ENCODE measurements at places on chromosomes 16 and 17.
A peak's percentile ranks its signal among the peaks of the same experiment; 100 is the strongest.

- DNase-seq: no peak
Observed at GRCh38 chr16:10114409-10114808, 67.8 kb downstream of the GRIN2A start.

DNA sequence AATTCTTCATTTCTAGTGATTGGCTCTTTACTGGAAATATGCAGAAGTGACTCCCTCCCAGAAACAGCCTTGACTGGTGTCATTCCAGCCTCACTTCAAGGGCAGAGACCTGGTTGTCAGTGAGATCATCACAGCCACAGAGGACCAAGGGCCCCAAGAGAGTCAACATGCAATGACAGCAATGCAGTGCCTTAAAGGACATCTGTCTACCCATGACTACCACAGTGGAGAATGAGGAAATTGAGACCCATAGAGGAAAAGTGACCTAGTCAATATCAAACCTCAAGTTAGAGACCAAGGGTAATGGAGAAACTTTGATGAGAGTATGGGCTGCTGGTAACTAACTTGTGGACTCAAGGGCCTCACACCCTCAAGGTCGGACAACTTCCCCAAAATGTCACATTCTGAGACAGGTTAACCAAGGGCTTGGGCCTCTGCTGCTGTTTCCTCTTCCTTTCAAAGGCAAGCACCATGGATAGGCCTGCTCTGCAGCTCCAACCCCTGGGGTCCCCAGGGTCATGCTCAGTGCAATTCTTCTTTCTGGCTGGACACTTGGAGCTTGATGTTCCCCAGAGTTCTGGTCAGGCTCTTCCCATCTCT lies 11.3 kb downstream of the NOG start:
- no peak for DNase-seq

DNA sequence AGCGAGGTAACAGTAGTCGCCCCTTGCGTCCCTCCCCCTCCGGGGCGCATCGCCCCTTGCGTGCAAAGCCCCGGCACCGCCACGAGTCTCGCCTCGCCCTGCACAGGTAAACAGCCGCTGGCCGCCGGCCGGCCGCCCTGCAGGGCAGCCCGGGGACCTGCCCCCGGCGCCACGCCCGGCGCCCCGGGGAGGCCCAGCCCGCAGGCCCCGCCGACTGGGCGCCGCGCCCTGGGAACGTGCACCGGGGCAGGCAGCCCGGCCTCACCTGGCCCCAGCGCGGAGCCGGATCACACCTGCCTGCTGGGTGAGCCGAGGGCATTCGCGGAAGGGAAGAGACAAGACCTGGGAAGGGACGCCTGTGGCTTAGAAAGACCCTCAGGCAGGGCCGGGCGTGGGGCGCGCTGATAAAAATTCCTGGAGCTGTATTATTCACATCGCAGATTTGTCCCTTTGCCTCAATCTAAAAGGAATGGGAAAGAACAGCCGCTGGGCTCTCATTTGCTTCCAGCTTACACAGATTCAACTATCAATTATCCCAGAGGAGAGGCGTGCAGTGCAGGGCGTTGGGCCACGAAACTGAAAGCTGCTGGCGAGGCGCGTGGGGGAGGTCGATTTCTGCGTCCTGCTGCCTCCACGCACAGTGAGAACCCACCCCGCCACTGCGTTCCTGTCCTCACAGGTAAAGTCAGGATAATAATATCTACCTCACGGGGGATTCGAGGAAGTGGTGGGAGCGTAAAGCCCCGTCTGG lies 451.9 kb downstream of the SLC39A11 start:
- DNase-seq: no peak

GRCh38 chr16:48318630-48319029 lies 66.6 kb downstream of the SIAH1 start:
- DNase-seq: no peak

DNA sequence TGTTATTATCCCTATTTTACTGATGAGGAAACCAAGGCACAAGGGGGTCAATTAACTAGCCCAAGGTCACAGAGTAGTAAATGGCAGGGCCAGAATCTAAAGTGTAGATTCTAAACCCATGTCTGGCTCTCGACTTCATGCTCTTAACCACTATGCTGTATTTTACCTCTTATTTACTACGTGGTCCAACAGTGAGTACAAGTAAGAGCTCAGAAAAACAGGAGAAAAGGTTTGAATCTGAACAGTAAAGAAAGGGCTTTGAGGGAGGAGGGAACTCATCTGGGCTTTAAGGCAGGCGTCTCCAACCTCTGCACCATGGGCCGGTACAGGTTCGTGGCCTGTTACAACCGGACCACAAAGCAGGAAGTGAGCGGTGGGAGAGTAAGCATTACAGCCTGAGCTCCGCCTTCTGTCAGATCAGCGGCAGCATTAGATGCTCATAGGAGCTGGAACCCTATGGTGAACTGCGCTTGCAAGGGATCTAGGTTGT lies 62.9 kb downstream of the SMURF2 start:
- peak; percentile 73 for DNase-seq

- no peak for DNase-seq
Observed at GRCh38 chr17:44757045-44757917, 1.5 kb upstream of the ADAM11 start.

- DNase-seq: no peak
Observed at GRCh38 chr16:79902351-79902750, 301.8 kb upstream of the MAF start.

- DNase-seq: no peak
Observed at GRCh38 chr16:86884390-86884650, 306.0 kb downstream of the FOXL1 start.

DNA sequence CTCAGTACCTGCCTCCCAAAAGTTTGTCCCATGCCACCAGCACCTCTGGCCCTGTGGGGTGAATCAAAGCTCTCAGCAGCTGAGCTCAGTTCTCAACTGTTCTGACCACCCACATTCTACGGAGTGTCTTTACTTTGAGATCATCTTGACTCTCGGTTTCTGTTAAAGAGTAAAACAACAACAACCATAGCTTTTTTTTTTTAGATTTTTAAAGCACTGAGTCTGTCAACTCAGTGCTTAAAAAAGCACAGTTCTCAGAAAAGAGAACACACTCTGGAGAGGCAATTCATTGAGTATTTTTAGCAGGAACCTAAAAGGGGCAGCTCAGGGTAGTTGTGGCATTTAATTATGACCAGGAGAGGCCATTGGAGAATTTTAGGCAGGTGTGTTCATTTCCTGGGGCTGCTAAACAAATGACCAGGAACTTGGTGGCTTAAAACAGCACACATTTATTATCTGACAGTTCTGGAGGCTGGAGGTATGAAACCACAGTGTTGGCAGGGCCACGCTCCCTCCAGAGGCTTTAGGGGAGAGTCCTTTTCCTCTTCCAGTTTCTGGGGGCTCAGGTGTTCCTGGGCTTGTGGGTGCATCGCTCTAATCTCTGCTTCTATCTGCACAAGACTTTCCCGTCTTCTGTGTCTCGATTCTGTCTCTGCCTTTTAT lies 6.7 kb upstream of the WFIKKN2 start:
- no peak for DNase-seq

DNA sequence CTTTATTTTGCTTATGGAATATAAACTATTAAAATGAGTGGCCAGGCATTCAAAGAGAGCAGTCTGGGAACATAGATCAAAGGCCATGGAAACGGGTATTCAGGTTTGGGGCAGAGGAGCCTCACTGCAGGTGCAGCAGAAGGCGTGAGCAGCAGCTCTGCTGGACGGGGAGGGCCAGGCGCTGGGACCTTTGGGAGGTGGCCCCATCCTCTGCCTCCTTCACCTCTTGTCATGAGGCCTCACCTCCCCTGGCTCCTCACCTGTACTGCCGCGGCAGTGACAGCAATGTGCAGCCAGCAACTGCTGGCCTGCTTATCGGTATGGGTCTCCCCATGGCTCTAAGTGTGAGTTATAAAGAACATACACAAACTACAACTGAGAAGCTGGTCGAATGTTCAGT lies 109.4 kb downstream of the CDK5R1 start:
- DNase-seq: no peak

DNA sequence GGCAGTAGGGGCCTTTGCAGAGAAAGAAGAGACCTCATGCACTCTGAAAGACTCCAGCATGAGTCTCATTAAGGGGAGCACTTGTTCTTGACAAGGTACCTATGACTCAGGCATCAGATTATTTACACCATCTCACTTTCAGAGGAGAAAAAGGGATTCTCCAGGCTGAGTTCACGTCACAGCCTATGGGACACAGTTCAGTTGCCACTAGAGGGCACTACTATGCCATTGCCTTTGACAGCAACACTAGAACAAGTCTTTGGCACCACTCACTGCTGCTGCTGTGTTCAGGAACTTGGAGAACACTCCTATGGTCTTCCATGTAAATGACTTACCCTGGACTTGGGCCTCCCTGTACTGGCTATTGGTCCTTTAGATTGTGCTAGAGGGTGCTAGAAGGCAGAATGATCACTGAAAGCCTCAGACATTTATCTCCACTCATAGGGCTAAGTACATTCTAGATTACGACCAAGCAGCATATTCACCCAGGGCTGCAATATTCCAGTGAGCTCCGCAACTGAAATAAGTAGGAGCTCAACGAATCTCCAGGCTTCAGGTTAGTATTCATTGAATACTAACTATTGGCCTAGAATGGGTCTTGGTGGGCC lies 225.1 kb upstream of the CA10 start:
- DNase-seq: peak; percentile 35

DNA sequence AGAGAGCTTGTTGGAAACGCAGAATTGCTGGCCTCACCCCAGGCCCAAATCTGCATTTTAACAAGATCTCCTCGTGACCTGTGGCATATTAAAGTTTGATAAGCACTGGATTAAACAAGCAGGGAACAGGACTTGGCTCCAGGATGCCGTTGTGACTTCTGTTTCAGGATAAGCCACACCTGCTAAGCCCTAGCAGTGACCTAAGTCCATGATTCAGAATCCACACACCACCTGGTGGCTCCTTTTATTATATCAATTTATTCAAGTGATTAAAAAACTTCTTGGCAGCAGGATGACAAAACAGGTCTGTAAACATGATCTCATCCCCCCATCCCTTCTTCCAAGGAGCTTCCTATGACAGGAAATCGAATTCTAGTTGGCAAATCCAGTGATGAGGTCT lies 9.1 kb downstream of the NAGPA start:
- peak; percentile 42 for DNase-seq
